Right lobe of liver (tissue), 6 donors: ENCODE measurements at places on chromosomes 2 and 18. TPM values are rescaled to one million over a fixed set of nuclear protein-coding genes. Genes with fewer than 3 reads are reported as not detected.

The GALR1 gene
- total RNA-seq = not detected

DNA sequence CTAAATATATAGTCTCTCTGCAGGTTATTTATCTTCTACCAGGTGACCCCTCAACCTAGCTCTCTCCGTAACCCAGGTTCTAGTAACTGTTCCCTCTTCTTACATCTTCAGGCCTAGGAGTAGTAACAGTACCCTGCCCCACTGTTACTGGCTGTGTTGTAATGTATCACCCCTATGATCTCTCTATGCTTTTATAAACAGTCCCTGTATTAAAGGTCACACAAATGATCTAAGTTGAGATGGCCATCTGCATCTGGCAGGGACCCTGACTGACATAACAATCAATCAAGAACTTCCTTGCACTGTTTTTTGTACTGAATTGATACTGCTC, 219.7 kb upstream of the STK17B start:
- no peak overlapping the region for H3K27ac ChIP-seq
- no peaks in the 10 kb centered on the region for H3K4me1 ChIP-seq
- DNase-seq = no peak
- H3K4me3 ChIP-seq = no peak overlapping the region

DNA sequence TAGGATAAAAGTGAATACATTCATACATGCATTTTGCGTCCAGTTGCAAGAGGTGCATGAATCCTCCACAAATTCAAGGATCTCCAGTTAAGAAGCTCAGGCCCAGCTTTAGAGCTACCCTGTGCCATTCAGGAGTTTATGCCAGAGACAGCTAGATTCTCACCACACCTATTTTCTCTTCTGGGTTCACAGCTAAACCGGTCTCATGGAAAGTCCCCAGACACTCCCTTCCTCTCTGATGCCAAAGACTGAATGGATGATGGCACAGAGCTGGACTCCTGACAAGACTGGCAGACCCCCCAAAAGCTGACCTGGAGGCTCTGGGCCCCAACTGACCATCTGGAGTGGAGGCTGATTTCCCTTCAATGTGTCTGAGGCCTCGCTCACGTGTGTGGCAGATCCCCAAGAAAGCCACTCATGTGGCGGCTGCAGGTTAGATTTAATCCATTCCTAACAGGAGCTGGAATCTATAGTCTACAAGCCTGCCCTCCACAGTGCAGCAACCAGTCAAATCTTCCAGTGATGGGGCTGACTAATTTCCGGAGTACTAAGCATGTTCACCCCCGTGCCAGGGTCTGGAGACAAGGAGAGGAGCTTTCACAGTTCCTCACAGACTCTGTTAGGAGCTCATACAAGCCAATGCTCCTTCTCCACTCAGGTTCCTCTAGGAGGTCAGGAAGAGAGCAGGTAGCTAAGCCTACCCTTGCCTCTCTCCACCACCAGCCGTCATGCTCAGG, 257.1 kb downstream of the BCL11A start:
- no peak overlapping the region for H3K4me3 ChIP-seq
- no peak for DNase-seq
- no peaks in the 10 kb centered on the region for H3K4me1 ChIP-seq
- no peaks in the 10 kb centered on the region for H3K27me3 ChIP-seq
- no peak overlapping the region for H3K27ac ChIP-seq
- H3K36me3 ChIP-seq = no peaks in the 10 kb centered on the region

GRCh38 chr2:1641523-1641922, 102.8 kb downstream of the PXDN start:
- H3K36me3 ChIP-seq = no peaks in the 10 kb centered on the region
- no peaks in the 10 kb centered on the region for H3K27me3 ChIP-seq
- no peaks in the 10 kb centered on the region for H3K4me1 ChIP-seq
- no peak overlapping the region for H3K4me3 ChIP-seq

DNA sequence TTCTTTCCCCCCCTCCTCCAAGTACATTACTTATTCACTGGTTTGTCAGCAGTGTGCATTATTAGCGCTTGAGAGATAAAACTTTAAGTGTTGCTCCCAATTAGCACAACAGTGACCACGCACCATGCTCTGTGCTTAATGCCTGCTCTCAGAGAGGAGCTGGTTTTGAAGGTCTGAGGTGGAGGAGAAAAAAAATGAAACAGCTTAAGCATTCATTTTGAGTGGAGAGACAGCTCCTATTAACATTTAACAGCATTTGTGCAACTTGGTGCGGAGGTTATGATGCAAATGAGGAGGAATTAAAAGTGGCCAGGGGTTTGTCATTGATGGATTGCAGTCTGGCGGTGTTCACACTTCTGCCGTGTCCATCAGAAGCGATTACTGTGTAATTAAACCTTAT, 141.8 kb downstream of the FIGN start:
- no peaks in the 10 kb centered on the region for H3K4me1 ChIP-seq
- H3K36me3 ChIP-seq = no peaks in the 10 kb centered on the region
- DNase-seq = no peak
- H3K4me3 ChIP-seq = no peak overlapping the region

- no peak overlapping the region for H3K4me3 ChIP-seq
- no peaks in the 10 kb centered on the region for H3K36me3 ChIP-seq
- peak; percentile 3 for DNase-seq
- H3K27ac ChIP-seq = no peak overlapping the region
Observed at GRCh38 chr2:23489471-23490322, 104.7 kb downstream of the KLHL29 start.

The LRRTM4 gene
- total RNA-seq = 0.10 TPM

The SAG gene
- total RNA-seq = not detected

DNA sequence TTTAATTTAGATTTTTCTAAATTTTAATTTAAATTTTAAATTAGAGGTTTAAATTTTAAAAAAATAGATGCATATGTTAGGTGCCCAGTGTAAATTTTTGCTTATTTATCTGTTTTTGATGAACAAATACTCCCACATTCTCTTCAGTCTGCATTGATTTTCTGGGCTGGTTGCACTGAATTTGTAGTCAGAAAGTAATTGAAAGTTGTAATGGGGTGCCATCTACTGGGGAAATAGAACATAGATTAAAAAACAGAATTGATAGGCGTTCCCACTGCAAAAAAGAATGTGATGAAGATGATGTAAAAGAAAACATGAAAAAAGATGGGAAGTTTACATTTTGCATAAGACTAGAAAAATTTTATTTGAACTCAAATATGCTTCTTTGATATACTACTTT, 51.7 kb upstream of the CCDC85A start:
- no peak overlapping the region for H3K4me3 ChIP-seq
- no peaks in the 10 kb centered on the region for H3K27me3 ChIP-seq
- no peaks in the 10 kb centered on the region for H3K4me1 ChIP-seq
- no peak for DNase-seq

The C2orf78 gene
- not detected for total RNA-seq

The GPR35 gene
- total RNA-seq = 0.53 TPM

DNA sequence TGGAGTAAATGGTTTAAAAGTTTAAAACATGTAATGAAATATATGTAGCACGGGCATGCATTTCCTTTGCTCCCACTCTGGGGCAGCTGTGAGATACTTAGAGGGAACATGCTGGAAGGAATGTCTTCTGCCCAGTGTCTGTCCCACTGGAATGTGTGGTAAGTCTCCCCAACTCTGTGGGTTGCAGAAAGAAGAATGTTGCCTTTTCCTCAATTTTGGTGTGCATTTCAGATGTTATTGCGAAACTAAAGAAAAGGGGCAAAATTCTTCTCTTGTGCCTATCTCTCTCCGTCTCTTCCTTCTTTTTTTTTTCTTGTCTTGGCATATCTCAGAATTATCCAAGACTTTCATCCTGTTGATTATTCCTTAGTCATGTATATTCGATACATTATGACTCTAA, 201.1 kb downstream of the SH3RF3 start:
- H3K36me3 ChIP-seq = no peaks in the 10 kb centered on the region
- no peaks in the 10 kb centered on the region for H3K27me3 ChIP-seq
- DNase-seq = no peak
- no peak overlapping the region for H3K4me3 ChIP-seq

The HJURP gene
- 1.1 TPM for total RNA-seq

The UGP2 gene
- 691 TPM for total RNA-seq

The DSC1 gene
- not detected for total RNA-seq
